Kidney (tissue), 22 donors: ENCODE measurements at places on chromosomes 16 and 17. TPM values are rescaled to one million over a fixed set of nuclear protein-coding genes. Genes with fewer than 3 reads are reported as not detected.

Gene NOMO2
- 87.2 TPM for total RNA-seq

Gene MED13
- 73.6 TPM for total RNA-seq

Gene ACSM3
- total RNA-seq: 31.5 TPM

Gene CETP
- total RNA-seq: 1.3 TPM

Gene KRTAP9-2
- total RNA-seq: not detected

DNA sequence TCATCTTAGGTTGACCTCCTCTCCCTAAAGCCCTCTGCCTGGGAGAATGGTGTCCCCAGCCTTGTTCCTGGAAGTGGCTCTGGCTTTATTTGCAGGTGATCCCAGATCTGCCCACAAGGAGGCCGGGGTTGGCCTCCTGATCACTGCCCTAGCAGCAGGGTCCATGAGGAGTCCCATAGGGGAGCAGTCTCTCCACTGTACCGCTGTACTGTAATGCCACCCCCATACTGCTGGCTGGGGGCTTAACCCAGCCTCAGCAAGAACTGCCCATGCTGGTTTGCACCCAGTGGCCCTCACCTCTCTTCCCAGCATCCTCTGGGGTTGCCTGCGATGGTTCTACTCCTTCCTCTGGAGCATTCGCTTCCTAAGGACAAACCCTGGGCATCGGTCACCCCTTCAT lies 39.1 kb downstream of the PSME3IP1 start:
- H3K27me3 ChIP-seq: no peaks in the 10 kb centered on the region
- H3K4me1 ChIP-seq: no peaks in the 10 kb centered on the region
- no peaks in the 10 kb centered on the region for H3K36me3 ChIP-seq
- no peak for DNase-seq
- no peak overlapping the region for H3K27ac ChIP-seq

DNA sequence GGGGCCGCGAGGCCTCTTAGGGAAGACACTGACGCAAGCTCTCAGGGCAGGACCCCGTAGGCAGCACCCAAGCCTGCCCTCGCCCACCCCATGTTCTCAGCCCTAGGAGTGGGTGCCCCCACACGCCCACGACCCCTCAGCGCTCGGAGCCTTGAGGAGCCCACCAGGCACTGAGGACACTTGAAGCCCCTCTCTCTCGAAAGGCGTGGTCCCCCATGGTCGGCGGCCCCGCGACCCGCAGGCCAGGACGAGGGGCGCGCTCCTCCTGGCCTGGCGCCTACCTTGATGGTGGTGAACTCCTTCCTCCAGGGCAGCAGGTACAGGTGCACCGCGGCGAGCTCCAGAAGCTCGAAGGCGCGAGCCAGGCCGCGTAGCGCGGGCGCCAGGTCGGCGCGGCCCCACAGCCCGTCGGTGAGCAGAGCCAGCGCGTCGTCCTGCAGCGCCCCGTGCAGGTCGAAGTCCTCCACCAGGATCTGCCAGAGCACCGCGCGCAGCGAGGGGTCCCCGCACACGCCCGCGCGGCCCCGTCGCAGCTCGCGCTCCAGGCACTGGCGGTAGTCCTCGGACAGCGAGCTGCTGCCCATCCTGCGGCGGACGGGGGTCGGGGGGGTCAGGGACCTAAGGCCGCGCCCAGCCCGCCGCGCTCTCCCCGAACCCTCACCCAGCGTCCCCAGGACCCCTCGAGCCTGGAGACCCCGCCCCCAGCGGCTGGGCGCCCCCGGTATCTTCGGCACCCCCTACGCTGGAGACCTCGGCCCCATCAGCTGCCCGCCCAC lies 668 bp downstream of the SPATA2L start:
- no peak for DNase-seq
- peak overlapping the region; percentile 80 for H3K4me3 ChIP-seq
- peak overlapping the region; percentile 95 for H3K27ac ChIP-seq
- no peaks in the 10 kb centered on the region for H3K36me3 ChIP-seq

DNA sequence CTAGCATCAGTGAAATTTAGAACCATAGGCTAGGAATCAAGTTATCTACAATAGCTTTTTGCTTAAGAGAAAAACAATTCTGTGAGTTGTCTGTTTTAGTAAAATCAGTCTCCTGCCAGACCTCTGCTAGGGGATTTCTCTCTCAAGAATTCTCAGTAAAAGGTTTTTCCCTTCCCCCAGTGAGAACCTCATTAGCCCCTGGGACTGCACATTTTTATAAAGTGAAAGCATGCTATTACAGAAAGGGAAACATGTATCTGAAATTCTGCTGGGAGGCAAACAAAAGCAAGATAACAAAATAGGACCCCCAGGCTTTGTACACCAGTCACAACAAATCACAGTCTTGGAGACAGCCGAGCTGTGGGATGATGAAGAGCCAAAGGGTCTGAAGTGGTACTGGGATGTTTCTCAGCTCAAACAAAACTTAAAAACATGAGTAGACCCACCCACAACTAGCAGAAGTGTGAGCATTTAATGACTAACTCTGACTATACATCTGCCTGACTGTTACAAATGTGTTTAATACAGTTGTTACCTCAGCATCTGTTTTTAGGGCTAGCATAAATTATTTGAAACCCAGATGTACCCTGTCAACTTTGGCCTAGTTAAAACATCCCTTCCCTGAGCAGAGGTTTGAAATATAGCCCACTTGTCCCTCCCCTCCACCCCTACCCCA lies 20.0 kb upstream of the GLG1 start:
- DNase-seq: no peak
- no peaks in the 10 kb centered on the region for H3K27me3 ChIP-seq
- H3K36me3 ChIP-seq: peaks cover 39% of the 10 kb centered on the region
- H3K27ac ChIP-seq: peak overlapping the region; percentile 51
- H3K4me3 ChIP-seq: no peak overlapping the region

GRCh38 chr17:5027299-5027698 lies 7.9 kb downstream of the SLC52A1 start:
- H3K36me3 ChIP-seq: peaks cover 2% of the 10 kb centered on the region
- no peaks in the 10 kb centered on the region for H3K27me3 ChIP-seq
- H3K27ac ChIP-seq: no peak overlapping the region
